ENCODE measurements at places on chromosomes 3 and 15. TPM values are rescaled to one million over a fixed set of nuclear protein-coding genes. Genes with fewer than 3 reads are reported as not detected.

DNA sequence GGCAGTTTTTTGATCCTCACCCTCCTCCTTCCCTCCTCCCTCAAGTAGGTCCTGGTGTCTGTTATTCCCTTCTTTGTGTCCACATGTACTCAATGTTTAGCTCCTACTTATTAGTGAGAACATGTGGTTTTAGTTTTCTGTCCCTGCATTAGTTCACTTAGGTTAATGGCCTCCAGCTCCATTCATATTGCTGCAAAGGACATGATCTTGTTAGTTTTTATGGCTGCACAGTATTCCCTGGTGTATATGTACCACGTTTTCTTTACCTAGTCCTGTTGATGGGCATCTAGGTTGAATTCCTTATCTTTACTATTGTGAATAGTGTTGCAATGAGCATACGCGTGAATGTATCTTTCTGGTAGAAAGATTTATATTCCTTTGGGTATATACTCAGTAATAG, 61.7 kb upstream of the FGF7 start:
- no peak for DNase-seq

The EBLN2 gene
- 4.5 TPM for total RNA-seq

The GRIP2 gene
- 3.0 TPM for total RNA-seq

The BUB1B gene
- total RNA-seq, result 0.94 TPM

DNA sequence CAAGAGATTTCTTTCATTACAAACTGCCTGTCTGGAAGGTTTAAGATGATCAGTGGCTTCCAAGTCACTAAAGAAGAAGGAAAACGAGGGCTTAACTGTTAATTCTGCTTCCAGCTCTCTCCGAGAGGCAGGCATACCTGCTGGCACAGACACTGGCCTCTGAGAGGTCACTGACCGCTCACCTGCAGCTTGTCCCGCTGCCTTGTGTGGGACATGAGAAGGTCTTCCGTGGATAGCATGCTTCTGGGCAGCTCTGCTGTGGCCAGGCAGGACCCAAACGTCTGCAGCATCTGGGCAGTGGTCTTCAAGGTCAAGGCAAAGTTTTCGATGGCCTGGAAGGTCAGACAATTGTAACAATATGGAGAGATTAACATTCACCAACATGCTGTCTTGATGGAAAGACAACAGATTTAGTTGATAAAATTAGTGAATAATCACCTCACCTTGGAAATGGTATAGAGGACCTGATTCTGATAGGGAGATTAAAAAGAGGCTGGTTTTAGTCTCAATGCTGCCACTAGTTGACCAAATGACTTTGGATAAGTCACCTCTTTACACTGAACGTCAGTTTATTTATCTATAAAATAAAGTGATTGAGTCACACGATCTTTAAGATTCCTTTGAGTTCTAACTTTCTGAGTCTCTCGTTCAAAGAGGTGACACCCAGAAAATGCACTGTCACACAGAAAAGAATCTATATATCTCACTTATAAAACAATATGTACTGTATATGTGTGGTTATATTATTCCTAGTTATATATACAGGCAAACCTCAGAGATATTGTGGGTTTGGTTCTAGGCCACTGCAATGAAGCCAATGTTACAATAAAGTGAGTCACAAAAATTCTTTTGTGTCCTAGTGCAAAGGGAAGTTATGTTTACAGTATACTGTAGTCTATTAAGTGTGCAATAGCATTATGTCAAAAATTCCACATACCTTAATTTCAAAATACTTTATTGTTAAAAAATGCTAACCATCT, 65.1 kb downstream of the B3GNT5 start:
- DNase-seq, result no peak

DNA sequence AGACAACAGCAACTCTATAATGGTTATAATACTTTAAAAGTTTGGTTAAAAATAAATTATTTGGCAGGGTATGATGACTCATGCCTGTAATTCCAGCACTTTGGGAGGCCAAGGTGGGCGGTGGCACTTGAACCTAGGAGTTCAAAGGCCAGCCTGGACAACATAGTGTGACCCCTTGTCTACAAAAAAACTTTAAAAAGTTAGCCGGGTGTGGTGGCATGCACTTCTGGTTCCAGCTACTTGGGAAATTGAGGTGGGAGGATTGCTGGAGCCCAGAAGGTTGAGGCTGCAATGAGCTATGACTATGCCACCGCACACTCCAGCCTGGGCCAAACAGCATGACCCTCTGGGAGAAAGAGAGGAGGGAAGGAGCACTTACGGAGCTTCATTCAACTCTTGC, 7.7 kb upstream of the TRPC1 start:
- no peak for DNase-seq

The SI gene
- not detected for total RNA-seq

DNA sequence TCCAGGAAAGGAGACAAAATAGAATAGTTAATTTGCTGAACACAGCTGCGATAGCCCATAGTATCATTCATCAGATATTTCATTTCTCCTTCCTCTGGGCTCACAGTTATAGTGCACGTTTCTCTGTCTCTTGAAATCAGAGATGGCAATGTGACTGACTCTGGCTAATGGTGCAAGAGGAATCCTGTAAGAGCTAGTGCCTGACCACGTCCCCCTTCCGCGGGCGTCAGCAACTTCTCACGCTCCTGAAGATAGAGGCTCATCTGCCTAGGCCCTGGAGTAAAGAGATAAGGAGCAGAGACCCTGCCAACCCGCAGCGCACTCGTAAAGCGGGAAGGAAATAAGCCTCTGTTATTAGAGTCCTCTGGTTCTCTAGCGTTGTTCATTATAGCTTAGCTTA, 391.8 kb downstream of the VPS13C start:
- no peak for DNase-seq

GRCh38 chr3:170162052-170162451, 19.5 kb downstream of the PHC3 start:
- no peak for DNase-seq

The CORO2B gene
- 7.9 TPM for total RNA-seq

DNA sequence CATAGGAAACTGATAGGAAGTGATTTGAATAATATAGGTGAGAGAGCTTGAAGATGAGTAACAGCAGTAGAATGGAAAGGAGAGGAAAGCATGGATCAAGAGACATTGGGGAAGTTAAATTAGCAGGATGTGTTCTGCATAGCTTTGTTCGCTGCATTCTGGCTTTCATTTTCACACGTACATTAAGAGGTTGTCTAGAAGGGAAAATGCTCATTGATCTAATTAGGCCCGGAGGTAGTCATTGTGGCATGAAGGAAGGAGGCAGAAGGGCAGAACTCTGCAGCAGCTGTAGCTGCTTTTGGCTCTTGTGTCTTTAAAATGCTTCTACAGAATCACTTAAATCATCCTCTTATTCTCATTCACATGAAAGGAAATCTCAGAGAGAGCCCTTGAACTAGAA, 40.3 kb downstream of the KCNAB1 start:
- DNase-seq, result no peak

The ASB14 gene
- not detected for total RNA-seq

DNA sequence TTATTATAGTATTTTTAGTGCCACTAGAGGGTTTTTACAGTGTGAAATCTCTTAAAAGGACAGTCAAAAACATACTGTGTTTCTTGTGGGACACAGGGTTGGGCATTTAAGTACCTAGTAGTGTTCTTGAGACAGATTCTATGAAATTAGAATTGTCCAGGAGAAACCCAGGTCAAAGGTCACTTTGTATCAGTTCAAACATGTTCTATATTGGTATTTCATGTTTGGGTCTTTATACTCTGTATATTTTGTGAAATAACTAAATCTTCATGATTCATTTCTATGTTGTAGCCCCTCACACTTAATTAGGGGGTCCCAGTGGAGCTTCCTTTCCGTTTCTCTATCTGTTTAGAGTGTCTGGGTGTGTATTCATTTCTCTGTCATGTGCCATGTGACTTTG, 171.6 kb downstream of the PTPRG start:
- DNase-seq, result no peak

- DNase-seq, result no peak
These were observed 25.1 kb downstream of the OXSR1 start for GRCh38 chr3:38190481-38190881.

GRCh38 chr3:4838621-4839022, 140.6 kb upstream of the BHLHE40 start:
- no peak for DNase-seq

GRCh38 chr3:39502838-39503145, 35.3 kb downstream of the MOBP start:
- DNase-seq, result no peak

GRCh38 chr3:48241796-48242455, 1.0 kb downstream of the ZNF589 start:
- no peak for DNase-seq

DNA sequence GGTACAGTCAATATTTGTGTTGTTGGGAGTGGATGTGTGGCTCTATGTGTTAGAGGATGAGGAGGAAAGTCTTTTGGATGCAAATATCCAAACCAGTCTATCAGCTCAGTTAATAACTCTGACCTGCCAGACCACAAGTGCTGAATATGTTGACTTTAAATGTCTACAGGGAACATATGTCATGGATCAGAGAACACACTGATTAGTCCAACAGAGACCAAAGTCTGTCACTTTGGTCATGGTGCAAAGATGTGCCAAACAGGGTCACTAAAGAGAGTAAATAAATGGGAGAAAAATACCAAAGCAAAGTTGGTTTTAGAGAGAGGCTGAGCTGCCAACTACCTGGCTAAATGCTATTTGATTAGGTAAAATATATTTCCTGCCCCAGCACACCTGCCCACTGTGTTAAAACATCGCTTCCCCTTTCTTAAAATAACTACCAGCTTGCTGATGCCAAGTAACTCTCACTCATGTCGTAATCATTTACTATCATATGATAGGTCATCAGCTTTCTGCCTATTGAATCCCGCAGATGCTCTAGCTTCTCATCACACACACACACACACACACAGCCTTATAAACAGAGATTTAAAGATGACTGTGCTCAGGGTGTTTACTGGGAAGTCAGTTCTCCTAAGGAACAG, 173.3 kb downstream of the PDZRN3 start:
- DNase-seq, result no peak

The TNNC1 gene
- 2.2 TPM for total RNA-seq

- peak; percentile 85 for DNase-seq
These were observed 37.7 kb upstream of the LCTL start for GRCh38 chr15:66603301-66604179.

- no peak for DNase-seq
These were observed 50.8 kb downstream of the ZNF148 start for GRCh38 chr3:125324341-125324740.

DNA sequence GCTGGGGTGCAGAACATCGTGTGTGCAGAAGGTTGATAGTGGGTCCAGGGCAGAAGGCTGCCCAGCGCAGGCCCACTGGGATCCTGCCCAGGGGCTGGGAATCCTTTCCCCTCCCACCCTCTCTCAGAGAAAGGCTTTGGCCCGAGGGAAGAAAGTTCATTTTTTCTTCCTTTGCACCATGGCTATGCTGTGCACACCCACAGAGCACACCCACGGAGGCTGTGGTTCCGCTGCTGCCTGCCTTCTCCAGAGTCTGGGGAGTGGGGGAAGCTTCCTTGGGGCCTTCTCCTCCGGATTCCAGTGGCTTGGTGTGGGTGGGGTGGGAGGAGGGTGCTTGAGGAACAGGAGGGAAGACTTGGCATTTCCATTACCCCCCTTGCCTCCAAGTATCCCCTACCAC, 7.0 kb upstream of the PRKCD start:
- no peak for DNase-seq

DNA sequence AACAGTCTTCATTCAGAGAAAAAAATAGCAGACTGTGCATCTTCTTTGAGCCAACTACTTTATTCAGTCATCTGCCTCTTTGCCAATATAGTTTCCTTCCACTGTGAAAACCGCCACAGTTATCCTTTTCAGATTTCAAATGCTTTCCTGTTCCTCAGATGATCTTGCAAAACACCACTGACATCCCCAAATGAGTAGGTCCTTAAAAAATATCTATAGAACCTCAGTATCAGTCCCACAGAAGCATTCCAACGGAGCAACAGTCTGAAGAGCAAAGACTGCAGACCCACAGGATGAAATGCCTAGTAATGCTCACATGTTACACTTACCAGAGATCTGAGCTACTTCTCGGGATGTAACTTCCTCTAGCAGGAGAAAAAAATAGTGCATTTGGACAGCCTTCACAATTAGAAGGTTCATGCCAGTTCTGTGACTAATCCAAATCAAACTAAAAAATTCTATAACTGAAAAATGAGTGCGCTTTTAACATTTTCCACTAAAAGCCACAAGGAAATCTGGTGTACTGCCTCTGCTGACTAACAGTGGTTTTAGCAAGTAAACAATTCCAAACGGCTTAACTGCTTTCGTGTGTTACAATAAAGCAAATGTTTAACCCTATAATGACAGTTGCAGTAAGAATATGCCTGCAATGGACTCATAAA, at the start of gene ANKRD28:
Gene ANKRD28 (minus strand): TSS at position 338 of the 662 bp plus-strand sequence. CDS start 1,458 bp downstream, outside the sequence.
- peak; percentile 16 for DNase-seq

The FEZF2 gene
- not detected for total RNA-seq

- no peak for DNase-seq
These were observed 67.0 kb downstream of the IMPG2 start for GRCh38 chr3:101253396-101253795.

- DNase-seq, result no peak
These were observed 31.7 kb downstream of the EDC3 start for GRCh38 chr15:74664028-74664616.

DNA sequence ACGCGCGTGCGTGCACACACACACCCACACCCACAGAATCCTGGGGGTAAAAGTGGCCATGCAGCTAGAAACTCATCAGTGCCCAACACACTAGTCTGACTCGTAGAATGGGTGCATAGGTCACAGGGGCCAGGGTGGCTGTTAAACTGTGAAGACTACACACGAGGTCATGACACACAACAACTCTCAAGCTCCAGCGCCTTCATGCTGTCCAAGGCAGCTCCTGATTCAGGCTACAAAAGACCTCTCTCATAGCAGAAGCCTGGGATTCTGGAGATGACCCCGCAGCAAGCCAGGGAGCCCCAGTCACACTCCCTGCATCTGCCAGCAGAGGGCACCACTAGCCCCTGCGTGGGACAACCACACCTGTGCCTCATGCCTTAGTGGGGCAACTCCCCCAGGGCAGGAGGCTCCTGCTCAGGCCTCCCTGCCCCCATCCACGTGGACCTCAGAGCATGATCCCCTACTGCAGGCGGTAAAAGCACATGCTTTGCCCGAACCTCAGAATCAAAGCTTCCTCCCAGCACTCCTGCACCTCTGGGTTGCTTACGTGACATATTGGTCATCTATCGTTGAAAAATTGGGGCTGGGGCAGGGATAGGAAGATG, 93.1 kb downstream of the LRIG1 start:
- peak; percentile 70 for DNase-seq

GRCh38 chr3:193746832-193747231, 153.8 kb downstream of the OPA1 start:
- no peak for DNase-seq

The ERC2 gene
- total RNA-seq, result 3.8 TPM

- DNase-seq, result no peak
These were observed 81.4 kb downstream of the IL12A start for GRCh38 chr3:160069986-160070385.

DNA sequence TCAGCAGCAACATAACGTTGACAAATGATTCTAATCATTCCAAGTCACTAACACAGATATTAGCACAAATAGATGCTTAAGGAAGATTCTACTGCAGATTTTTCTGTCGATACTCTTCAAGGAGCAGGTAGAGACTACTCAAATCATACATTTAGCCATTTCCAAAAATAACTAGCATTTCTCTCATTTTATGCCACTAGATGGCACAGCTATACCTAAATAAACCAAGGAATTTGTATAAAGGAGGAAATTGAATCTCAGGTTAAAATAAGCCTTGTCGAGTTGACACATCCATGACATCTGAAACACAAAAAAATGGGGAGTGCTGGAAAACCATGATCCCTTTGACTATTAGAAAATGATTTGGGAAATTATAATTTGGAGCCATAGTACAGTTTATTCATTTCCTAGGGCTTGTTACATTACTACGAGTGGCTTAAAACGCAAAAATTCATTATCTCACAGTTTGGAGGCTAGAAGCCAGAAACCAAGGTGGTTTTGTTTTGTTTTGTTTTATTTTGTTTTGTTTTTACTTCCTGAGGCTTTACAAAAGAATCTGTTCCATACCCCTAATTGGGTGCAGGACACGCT, 59.5 kb upstream of the STRIT1 start:
- no peak for DNase-seq
